RCC 7860 (cell line): ENCODE measurements at places on chromosomes 16 and 17.

DNA sequence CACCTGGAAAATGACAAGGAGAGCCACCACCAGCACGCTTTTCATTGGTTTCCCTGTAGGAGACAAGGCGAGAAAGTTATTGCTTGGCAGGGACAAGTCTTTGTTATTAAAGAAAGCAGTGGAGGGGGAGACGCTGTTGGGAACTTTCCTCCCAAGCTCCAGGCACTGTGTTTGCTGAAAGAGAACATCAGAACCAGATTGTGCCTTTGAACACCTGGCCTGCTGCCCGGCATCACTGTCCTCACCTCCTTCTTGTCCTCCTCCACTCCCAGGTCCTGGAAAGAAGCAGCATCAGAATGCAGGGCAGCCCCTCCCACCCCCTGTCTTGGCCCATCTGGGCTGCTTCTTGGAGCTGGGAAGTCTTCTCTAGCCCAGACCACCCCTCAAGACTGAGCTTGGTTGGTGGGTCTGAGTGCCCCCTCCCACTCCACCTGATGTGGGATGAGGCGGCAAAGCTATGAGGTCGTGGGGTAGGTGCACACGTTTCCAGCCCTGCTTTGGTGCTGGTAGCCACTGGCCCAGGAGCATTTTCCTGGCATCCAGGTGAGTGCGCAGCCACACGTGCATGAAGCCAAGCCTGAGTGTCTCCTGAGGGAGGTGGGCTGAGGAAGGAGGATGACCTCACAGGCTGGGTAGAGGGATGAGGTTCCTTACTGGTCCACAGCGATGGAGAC is 6.2 kb downstream of the CCR7 start:
- no peak for DNase-seq

DNA sequence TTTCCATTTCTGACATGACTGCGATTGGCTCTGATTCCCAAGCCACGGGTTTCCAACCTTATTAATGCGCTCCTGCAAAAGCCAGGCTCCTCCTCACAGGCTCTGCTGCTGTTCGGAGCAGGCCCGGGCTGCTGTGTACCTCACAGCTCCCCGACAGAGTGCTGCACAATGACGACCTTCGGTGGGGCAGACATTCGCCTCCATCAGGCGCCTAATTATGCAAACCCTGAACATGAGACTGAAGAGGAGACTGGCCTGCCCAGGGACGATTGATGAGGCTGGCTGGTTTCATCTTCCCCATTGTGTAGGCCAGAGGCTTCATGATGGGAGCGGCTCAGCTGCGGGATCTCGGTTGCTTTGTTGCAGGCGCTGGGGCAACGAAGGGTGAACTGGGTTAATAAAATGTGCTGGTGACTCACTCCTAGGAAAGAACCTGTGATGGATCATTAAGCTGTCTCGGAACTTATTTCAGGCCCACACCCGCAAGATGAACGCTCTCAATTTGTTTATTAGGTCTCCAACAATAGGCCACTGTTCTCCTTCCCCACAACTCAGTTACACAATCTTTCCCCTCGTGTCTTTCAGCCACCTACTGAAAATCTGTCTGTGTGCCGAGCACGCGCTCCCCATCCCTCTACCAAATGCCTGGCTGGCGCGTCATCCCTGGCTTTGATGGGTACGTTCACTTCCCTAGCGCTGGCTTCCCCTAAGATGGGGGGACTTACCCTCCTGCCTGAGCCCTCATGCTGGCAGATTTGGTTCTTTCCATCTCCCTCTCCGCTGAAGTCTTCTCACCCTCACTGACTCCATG is 27.2 kb upstream of the TOB1 start:
- peak; percentile 73 for DNase-seq

- DNase-seq = no peak
Measured at GRCh38 chr17:59433586-59433985, 102.1 kb downstream of the YPEL2 start.

DNA sequence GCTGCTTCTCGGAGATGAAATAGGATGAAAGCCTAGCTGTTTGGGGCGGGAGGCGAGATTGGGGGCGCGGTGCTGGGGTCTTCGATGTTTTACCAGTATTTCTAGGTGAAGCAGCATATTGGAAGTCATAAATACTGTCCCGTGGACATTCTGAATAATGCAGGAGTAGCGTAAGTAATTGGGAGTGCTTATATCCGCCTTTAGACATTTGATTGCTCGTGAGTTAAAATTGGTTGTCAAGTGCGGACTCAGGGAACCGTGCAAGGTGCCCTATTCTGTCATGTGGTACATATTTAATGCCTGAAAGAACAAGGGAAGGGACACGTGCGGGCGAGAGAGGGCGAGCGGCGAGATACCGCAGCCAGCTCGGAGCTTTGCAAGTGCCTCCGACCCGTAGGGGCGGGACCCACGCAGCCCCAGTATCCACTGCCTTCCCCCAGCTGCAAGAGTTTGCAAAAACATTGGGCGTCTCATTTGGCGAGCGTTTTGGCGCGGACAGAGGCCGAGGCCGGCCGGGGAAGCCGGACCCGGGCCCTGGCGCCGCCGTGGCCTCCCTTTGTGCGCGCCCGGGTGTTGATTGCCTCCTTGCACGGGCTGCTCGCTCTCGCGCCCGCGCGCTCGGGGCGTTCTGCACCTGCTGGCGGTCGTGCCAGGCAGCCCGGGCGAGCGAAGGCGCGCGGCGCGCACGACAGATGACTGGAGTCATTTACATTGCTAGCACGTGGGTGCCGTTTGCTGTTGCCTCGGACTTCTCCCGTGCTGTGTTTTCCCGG is 849.8 kb upstream of the RBFOX1 start:
- DNase-seq = no peak

- no peak for DNase-seq
Measured at GRCh38 chr17:27631411-27631760, 398 bp downstream of the LGALS9 start.

DNA sequence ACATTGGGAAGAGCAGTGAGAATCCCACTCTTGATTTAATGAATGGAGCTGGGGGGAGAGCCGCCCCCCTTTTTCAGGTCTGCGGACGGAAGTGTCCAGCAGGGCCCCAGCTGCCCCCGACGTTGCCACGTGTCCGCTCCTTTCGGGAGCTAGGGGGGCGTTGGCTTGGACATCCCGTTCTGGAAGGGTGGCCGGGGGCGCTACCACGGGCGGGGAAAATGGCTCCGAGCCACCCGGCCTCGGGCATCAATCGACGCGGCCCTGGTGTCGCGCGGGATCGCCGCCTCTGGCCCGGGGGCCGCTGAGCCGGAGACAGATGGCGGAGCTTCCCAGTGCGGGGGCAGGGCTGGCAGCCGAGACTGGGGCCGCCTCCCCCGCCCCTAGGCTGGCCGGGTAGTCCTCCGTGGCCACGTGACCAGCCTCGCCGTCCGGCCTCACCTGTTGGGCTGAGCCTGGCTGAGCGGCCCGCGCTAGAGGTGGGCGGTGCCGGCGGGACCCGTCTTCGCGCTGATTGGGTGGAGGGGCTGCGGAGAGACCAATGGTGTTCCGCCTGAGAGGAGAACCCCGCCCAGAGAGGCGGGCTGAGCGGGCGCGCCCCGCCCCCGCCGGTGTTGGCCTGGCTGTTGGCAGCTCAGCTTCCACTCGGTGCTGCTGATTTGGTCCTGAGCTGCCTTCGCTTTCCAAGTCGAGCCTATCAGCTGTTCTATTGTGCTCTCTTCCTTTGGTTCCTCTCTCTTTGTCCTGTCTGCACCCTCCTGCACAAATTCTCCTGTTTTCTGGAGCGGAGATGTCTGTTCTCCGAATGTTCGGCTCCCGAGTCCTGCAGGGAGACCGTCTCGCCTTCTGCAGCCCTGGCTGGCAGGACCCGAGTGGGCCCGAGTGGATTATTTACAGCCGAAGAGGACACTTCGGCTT is 8.3 kb downstream of the HS3ST3B1 start:
- DNase-seq = no peak

GRCh38 chr17:77802811-77803220 is 155.7 kb upstream of the TNRC6C start:
- DNase-seq = no peak

- DNase-seq = no peak
Measured at GRCh38 chr17:8312726-8313600, 2.9 kb downstream of the ARHGEF15 start.

DNA sequence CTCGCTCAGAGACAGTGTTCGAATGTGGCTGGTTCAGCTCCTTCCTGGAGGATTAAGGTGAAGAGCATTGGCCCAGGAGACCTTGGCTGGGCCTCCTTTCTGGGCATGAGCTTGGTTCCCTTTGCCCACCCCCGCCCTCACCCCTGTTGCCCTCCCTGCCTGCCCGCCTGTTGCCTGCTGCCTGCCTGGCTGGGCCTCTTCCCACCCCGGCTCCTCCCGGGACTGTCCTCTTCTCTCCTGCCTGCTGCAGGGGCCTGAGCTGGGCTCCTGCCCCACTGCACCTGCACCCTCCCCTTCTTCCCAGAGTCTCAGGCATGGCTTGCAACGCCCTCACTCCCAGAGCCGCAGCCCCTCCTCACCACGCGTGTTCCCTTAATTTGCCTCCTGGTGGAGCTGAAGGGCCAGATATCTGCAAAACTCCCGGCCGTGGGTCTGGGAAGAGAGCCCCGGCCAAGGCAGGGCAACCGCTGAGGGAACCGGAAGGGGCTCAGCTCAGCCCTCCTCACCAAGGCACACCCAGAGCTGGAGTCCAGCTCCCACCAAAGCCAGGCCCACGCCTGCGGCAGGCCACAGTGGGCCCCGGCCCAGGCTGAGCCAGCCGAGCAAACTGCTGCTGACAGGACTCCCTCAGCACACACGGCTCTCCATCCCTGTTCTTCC is 31.2 kb downstream of the MNT start:
- DNase-seq = no peak
